A375 (cell line): ENCODE measurements at places on chromosomes 2 and 18. TPM values are rescaled to one million over a fixed set of nuclear protein-coding genes. Genes with fewer than 3 reads are reported as not detected.

Gene ITGA4
- total RNA-seq, result 30.0 and 31.6 TPM in 2 replicates

Gene SERPINB7
- total RNA-seq, result 2.8 and 4.8 TPM in 2 replicates

Gene PLEK
- total RNA-seq, result not detected in 2 replicates

Gene NEUROD1
- not detected in 2 replicates for total RNA-seq

Gene FASTKD2
- total RNA-seq, result 18.2 and 21.8 TPM in 2 replicates

Gene RFX8
- total RNA-seq, result not detected in 2 replicates

Gene NCKAP5
- total RNA-seq, result 1.1 and 4.9 TPM in 2 replicates

Gene ASPRV1
- 0.34 and 0.61 TPM in 2 replicates for total RNA-seq

Gene TMEM247
- not detected in 2 replicates for total RNA-seq

Gene MTA3
- 23.2 and 29.0 TPM in 2 replicates for total RNA-seq

Gene TMEM169
- 0.88 and 2.6 TPM in 2 replicates for total RNA-seq

Gene NT5C1B
- not detected in 2 replicates for total RNA-seq

Gene SDC1
- total RNA-seq, result 31.4 and 35.3 TPM in 2 replicates

Gene ADGRF3
- 2.1 TPM in 1 of 2 replicates, not detected in the other for total RNA-seq
